Activated naive CD4-positive, alpha-beta T cell treated with anti-CD3 and anti-CD28 coated beads, Interleukin-2, amount 50 U/mL, for 72 hours (primary cell): ENCODE measurements at places on chromosomes 3 and 15. TPM values are rescaled to one million over a fixed set of nuclear protein-coding genes. Genes with fewer than 3 reads are reported as not detected.

GRCh38 chr3:35643495-35643894, 4.2 kb downstream of the ARPP21 start:
- no peak for DNase-seq

The NEK10 gene
- total RNA-seq = 0.34 TPM

DNA sequence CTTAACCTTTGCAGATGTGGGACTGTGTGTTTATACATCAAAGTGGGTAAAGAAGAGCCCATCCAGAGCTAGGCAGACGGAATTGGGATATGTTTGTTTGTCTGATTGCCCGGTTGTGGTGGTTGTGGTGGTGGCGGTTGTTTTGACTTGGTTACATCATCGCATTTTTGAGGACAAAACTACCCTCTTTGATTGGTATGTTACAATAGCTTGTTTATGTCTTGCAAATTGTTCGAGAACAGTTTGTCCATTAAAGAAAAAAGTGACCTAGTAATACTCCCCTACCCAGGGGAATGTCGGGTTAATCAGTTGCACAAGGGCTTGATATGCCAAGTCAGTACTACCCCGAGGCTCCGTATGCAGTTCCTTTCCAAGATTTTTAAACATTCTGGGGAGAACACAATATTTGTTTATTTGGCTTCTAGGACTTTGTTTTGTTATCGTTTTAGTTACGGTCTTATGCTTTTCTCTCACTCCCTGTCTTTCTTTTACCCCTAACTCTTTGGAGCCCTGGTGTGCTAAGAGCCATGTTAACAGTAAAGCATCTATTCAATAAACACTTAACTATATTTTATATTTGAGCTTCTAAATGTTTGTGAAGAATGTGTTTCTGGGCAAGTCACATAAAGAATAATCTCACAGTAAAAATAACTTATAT, 315.4 kb downstream of the LPP start:
- no peak for DNase-seq

The CLDN16 gene
- total RNA-seq = not detected

DNA sequence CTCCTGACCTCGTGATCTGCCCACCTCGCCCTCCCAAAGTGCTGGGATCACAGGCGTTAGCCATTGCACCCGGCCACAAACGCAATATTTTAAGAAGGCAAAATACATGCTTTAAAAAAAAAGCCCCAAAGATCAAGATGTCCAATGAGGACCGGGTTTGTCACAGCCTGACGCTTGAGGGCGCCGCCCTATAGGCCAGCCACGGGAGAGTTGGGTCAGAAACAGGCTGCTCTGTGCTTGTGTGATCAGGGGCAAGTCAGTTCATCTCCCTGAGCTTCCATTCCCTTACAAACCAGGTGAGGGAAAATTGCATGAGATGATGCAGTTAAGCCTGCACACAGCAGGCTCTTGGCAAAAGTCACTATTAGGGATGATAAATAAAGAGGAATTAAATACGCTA, 23.9 kb downstream of the FAM174B start:
- DNase-seq = no peak

DNA sequence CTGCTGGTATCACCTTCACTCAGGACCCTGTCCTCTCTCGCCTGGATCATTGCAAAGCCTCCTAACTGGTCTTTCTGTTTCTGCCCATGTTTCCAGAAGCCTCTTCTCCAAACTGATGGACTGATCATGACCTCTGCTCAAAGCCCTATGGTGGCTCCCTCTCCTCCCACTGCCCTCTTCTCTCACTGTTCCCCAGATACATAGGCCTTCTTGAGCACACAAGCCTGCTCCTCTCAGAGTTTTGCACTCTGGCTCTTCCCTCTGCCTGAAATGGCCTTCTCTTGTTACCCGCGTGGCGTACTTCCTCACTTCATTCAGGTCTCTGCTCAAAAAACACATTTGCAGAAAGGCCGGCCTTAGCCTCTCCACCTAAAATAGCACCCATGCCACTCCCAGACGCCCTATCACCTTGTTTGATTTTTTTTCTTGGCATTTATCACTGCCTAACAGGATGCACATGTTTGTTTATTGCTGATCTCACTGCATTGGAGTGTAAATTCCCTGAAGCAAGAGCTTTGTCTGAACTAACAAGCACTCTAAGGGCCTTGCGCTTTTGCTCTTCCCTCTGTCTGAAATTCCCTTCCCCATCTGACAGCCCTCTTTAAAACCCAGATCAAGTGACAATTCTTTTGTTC, 1.4 kb upstream of the ETFA start:
- DNase-seq = no peak

DNA sequence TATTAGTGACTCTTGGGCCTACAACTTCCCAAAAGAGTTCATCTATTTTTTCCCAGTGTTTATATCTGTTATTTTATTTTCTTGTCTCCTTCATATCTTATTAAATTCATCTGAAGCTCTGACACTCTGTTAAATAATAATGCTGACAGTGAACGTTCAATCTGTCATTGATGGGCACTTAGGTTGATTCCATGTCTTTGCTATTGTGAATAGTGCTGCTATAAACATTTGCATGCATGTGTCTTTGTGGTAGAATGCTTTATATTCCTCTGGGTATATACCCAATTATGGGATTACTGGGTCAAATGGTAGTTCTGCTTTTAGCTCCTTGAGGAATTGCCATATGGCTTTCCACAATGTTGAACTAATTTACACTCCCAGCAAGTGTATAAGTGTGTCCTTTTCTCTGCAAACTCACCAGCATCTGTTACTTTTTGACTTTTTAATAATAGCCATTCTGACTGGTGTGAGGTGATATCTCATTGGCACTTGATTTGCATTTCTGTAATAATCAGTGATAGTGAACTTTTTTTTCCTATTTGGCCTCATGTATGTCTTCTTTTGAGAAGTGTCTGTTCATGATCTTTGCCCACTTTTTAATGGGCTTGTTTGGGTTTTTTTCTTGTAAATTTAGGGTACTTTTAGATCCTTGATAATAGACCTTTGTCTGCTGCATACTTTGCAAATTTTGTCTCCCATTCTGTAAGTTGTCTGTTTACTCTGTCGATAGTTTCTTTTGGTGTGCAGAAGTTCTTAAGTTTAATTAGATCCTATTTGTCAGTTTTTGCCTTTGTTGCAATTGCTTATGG, 122.5 kb downstream of the LEKR1 start:
- no peak for DNase-seq

The P2RY13 gene
- total RNA-seq = not detected

The SLC15A2 gene
- 5.0 TPM for total RNA-seq

DNA sequence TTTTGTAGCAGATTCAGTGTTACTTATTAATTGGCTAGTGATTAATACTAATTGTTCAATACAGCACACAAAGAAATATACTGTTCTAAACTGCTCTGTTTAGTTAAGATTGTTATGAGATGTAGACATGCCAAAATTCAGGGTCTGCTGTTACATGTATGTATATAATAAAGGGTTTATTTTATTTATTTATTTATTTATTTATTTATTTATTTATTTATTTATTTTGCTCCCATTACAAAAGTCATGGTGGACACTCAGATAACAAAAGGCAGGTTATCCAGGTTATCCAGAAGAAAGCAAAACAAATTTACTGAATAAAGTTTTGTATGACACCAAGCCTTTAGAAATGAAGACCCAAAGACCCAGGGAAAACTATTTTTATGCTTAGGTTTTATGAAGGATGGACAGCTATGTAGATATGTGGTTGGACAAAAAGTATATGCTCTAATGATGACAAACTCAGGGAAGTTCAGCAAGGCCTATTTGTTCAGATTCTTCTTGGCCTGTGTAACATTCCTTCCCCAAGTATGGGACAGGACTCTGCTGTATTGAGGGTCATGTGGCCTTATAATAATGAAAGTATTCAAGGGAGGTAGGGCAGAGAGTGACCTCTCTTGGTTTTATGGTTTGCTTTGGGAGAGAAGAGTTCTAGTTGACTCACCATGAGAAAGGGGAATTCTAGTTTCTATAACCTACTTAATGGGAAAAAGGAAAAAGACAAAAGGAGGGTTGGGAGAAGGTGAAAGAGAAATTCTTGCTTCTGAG, 1056.8 kb downstream of the ROBO2 start:
- no peak for DNase-seq

GRCh38 chr3:64726414-64727090, 38.8 kb upstream of the ADAMTS9 start:
- DNase-seq = no peak

The HHLA2 gene
- 0.43 TPM for total RNA-seq

GRCh38 chr3:125267460-125267859, 54.9 kb upstream of the SLC12A8 start:
- DNase-seq = no peak

DNA sequence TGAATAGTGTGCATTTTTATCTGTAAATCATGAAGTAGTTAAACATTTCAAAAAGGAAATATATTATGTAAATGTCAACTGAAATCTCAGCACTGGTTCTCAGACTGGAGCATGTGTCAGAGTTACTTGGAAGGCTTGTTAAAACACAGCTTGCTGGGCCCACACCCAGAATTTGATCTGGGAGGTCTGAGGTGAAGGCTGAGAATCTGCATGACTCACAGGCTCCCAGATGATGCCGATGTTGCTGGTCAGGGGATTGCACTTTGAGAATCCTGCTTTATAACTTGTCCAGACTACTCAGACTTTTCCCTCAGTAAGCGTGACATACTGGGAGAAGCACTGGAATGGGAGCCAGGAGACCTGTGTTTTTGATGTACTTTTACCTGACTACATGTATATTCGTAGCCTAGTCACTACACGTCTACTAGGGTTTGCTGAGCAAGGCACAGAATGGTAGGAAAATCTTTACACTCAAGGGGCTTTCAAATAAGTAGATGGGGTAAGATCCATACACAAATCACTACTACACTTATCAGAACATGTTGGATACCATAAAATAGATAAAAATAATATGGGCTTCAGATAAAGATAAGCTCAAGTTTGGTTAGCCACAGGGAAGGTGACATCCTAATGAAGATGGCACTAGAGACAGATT, 77.1 kb upstream of the MEX3B start:
- no peak for DNase-seq

DNA sequence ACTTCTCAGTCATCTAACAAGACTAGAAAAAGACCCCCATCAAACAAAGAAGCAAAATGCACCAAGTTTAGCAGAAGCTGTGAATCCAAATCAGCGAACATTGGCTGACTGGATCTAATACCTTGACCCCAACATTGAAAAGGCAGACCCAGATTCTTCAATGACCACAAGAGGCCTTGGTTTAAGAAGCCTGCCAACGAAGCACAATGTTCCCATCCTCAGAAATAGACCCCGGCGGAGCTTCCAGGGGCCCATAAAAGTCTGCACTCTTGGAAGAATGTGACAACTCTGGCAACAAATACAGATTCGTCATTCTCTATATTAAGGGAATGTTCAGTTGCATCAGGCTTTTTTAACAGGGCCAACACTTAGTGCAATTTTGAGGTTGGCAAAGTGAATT, 112.8 kb upstream of the BCL6 start:
- DNase-seq = no peak

- DNase-seq = no peak
These were observed 8.7 kb upstream of the CGNL1 start for GRCh38 chr15:57367556-57367955.

GRCh38 chr3:132629928-132630327, 29.7 kb downstream of the ACAD11 start:
- DNase-seq = no peak

GRCh38 chr15:80581976-80582375, 113.1 kb upstream of the ABHD17C start:
- DNase-seq = no peak

The KLHL40 gene
- not detected for total RNA-seq

DNA sequence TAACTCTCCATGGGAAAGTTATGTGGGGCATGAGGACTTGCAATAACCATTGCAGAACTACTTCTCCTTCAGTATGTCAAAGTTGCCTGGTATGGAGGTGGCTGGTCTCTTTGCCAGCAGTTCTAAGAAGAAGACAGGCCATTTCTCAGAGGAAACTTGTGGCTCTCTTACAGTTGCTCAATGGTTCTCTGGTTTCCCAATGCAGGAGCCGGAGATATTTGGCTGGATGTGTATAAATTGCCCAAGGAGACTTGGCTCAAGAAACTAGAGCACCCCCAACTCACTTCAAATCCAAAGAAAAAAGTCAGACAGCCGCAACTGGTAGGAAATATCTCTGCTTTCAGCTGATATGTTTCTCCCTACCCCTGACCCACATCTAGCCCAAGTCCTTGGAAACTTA, 24.2 kb downstream of the WDR93 start:
- no peak for DNase-seq

The ALPK3 gene
- total RNA-seq = 0.07 TPM

The TMOD3 gene
- total RNA-seq = 56.3 TPM

DNA sequence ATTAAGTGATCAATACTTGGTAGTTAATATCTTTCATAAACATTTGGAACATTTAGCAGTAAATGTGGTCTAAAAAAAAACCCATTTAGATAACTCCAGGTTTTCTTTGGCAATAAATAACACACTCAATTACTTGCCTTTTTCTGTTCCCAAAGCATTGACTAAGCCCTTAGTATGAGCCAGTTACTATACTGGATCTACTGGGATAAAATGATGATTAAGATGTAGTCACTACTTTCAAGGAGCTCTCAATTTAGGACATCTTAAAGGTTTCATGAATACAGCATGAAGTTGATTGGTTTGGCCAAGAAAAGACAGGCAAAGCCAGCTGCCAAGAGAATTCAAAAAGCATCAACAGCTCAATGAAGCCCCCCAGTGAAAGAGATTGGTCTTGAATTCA, 250.9 kb downstream of the EPHA3 start:
- DNase-seq = no peak

GRCh38 chr3:126087552-126088175, 3.7 kb upstream of the SLC41A3 start:
- DNase-seq = no peak

The HHATL gene
- not detected for total RNA-seq

DNA sequence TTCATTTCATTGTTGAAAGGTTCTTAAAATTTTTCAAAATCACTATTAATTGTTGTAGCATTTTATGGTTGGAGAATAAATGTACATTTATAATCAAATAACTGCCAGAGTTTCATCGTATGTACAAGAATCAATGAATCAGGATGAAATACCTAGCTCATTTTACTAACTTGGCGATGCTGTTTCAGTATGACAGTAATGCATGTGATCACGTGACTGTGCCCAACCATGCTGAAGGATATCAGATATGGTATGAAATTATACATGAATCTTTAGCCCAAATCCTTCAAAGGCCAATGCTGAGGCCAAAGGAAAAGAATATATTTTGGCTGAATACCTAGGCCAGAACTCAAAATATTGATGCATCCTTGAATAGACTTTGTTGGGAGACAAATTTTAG, 288.3 kb upstream of the TGFBR2 start:
- no peak for DNase-seq

- no peak for DNase-seq
These were observed 63.1 kb downstream of the SERP1 start for GRCh38 chr3:150483226-150483625.

- no peak for DNase-seq
These were observed 28.5 kb downstream of the ACAD9 start for GRCh38 chr3:128907706-128908445.

- no peak for DNase-seq
These were observed 26.2 kb downstream of the SLC12A8 start for GRCh38 chr3:125186261-125186787.

The EHHADH gene
- total RNA-seq = 4.2 TPM

The CSPG5 gene
- 0.16 TPM for total RNA-seq

DNA sequence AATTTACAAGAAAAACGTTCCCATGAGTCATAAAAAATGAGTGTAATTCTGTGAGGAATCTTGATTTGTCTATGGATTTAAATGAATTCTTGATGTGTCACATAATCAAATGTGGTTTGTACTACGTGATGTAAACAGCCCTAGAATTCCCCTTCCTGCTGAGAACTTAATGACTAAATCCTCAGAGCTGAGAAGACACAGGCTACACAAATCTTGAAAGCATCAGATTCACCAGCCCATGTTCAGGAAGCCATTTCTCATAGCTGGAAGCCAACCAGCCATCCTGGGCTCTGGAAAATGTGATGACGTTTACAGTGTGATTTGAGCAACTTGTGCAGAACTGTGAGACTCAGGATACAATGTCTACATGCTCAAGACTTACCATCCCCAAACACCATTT, 193.7 kb upstream of the MME start:
- no peak for DNase-seq
